ENCODE measurements at places on chromosomes 2 and 18.

- no peak for DNase-seq
These were observed 84.4 kb downstream of the TMEM131 start for GRCh38 chr2:97911206-97911921.

DNA sequence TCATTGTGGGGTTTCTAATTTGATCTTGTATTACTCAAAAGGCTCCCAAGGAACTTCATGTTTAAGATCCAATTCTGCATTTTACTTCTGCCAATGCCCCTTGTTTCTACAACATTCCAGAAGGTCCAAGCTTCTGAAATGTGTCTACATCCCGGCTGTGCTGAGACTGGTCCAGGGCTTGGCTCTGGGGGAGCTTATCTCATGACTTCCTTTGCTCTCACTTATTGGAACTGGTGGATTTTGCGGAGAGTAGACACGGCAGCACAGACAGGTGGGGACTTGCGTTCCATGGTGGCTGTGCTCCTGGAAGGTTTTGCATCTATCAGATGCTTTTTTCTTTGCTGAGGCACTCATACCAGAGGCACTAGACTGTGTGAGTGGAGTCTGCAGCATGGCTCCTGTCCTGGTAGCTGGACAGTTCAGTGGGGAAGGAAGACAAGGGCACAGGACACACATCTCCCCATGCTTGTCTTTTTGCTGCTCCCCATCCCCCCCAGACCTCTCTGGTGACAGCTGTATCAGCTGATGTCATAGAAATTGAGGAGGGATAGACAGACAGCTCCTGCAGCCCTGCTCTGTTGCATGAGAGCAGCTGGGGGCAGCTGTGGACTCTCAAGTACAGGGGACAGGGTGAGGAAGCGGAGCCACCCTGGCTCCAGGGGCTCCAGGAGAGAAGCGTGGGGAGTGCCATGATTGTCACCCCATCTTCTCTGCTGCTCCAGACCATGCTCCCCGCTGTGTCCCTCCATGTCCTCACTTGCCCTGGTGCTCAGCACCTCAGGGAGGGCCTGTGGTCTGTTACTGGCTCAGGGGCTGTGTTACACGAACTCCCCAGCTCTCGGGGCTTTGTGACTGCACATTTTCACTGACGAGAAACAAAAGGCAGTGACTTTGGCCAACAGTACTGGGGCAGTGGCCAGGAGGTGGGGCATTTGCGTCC, 46.0 kb downstream of the ACAA2 start:
- DNase-seq = no peak

- DNase-seq = no peak
These were observed 10.8 kb upstream of the ERMN start for GRCh38 chr2:157336137-157337010.

GRCh38 chr2:208266553-208266893, 468 bp downstream of the PIKFYVE start:
- no peak for DNase-seq

DNA sequence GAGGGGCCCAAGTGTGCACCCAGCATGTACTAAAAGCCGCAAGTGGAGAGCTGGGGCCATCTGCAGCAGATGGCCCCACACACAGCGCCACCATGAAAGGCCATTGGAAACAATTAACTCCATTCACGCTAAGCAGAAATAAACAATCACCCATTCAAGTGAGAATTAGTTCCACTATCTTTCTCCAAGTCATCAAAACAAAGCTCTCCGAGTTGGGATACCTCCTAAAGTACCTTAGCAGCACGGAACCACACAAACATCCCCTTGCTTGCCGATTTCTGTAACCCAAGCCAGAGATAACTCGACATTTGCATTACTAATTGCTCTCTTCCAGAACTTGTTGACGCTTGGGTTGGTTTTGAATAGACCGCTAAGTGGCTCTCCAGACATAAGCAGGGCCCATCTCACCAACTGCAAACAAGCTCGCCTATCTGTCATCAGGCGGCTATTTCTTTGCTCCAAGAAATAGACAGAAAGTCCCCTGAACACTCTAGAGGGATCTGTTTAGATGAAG, 840.6 kb upstream of the SALL3 start:
- DNase-seq = no peak

DNA sequence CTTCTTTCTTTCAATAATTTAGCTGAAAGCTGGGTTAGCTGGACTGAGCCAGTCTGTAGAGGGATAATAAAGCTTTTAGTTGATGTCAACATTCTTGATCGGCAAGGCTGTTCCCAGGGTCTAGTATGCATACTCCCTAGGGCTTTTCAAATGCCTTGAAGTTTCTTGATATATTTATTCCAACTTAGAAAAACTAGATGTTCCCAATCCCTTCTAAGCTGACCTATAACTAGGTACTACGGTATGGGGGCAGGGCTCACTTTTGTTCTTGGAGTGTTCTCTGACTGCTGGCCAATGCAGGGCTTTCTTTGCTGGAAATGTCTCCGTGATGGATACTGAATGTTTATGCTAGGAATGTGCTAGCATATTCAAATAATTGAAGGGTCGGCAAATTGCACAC, 258.6 kb upstream of the TANK start:
- no peak for DNase-seq

DNA sequence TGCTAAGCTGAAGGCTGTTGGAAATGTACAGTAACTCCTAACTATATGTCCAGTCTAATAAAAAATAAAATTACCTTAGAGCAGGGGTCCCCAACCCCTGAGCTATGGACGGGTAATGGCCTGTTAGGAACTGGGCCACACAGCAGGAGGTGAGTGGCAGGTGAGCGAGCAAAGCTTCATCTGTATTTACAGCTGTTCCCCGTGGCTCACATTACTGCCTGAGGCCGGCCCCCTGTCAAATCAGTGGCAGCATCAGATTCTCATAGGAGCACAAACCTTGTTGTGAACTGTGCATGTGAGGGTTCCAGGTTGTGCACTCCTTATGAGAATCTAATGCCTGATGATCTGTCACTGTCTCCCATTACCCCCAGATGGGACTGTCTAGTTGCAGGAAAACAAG, 73.1 kb upstream of the CXCR4 start:
- no peak for DNase-seq

- no peak for DNase-seq
These were observed 143.0 kb downstream of the ARL6IP6 start for GRCh38 chr2:152861349-152861942.

- DNase-seq = no peak
These were observed 171.6 kb upstream of the BOD1L2 start for GRCh38 chr18:56975276-56975675.

- DNase-seq = no peak
These were observed 676.1 kb downstream of the RNF144A start for GRCh38 chr2:7593360-7593759.

- no peak for DNase-seq
These were observed 443.3 kb upstream of the MEIS1 start for GRCh38 chr2:65991381-65992197.

DNA sequence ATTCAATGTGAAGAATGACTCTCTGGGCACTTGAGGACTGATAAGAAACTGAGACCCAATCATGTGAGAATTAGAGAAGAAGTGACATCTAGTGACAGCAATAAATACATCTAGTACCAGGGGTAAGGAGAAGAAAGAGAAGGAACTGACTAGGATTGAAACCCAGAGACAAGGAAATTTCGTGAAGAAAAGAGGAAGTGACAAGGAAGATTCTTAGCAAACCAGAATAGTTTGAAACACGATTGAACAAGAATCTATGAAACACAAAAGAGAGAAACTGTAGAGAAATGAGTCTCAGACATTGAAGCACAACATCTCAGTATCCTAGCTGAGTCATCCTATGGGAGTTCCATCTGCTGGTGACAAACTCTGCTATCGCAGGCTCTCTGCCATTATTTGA, 571.9 kb upstream of the PKDCC start:
- DNase-seq = no peak

- no peak for DNase-seq
These were observed 29.9 kb upstream of the PDE1A start for GRCh38 chr2:182456784-182457183.

Data from T-helper 2 cell treated with Interferon-gamma antibody and Interleukin-4, amounts not matched to agents 5 μg/mL and 100 μg/mL, for 36 hours (primary cell).